ENCODE measurements at places on chromosomes 1 and 21.

DNA sequence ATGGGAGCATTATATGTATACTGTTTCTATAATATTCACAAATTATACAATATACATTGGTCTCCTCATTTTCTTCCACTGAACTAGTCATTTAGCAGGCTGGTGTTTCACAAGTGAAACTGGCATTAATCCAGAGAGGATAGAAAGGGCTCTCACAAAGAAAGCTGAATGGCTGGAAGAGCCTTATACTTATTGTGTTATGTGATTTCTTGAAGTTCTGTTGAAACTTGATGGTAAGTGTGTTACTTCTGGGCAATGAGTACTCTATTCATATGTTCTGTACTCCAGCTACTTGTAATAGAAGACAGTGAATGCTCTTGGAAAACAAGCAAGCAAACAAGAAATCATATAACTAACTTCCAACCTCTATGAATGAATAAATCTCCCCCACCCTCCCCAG is 14.9 kb downstream of the STX12 start:
- DNase-seq, result no peak

- DNase-seq, result peak; percentile 38
Observed at GRCh38 chr1:154221278-154222001, 685 bp downstream of the UBAP2L start.

- no peak for DNase-seq
Observed at GRCh38 chr1:232986527-232986922, 36.1 kb downstream of the NTPCR start.

DNA sequence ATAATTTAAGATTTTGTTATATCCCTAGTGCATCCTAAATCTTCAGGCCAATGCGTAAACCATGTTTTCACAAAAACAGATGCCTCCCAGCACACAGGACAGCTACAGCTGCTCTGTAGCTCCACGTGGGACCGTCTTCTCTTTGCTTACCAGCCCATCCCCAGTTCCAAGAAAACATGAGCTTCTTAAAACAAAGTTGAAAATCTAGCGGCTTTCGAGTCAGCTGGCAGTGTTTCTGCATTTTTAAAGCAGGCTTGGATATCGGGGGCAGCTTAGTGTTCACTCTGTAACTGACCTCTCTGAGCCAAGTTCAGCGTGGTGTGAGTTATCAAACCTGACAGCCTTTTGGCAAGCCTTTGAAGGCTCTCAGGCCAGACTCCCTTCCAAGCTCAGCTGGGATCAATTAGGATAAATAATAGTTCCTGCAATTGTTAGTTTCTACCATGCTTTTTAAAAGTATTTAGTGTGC is 881.5 kb downstream of the LTN1 start:
- DNase-seq, result no peak

DNA sequence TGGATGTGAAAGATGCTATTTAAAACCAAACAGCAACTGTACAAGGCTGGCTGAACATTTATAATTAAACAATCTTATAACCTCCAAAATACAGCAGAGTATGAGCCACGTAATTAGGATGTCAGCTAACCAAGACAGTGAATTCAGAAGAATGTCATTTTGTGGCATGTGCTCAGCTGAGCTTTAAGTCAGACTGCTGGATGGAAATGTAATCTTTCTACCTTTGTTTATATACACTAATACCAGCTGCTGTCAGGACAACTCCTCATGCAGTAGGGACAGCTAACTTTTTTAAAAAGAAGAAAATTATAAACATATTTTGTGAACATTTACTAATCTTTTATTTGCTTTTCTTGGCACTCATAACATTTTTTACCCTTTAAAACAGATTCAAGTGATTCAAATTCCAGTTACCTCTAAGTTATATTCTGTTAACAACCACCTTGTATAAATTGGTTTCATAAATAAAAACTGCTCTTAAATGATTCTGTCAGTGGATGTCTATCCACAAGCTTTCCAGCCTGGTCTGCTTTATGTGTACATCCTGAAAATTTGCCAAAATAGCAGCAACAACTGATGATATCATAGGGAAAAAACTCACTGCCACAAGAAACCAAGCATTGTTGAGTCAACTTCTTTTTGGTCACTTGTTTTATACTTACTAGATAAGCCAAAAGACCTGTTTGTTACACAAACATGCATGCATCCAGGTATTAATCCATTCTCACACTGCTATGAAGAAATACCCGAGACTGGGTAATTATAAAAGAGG is 36.1 kb downstream of the DPH5 start:
- DNase-seq, result no peak

DNA sequence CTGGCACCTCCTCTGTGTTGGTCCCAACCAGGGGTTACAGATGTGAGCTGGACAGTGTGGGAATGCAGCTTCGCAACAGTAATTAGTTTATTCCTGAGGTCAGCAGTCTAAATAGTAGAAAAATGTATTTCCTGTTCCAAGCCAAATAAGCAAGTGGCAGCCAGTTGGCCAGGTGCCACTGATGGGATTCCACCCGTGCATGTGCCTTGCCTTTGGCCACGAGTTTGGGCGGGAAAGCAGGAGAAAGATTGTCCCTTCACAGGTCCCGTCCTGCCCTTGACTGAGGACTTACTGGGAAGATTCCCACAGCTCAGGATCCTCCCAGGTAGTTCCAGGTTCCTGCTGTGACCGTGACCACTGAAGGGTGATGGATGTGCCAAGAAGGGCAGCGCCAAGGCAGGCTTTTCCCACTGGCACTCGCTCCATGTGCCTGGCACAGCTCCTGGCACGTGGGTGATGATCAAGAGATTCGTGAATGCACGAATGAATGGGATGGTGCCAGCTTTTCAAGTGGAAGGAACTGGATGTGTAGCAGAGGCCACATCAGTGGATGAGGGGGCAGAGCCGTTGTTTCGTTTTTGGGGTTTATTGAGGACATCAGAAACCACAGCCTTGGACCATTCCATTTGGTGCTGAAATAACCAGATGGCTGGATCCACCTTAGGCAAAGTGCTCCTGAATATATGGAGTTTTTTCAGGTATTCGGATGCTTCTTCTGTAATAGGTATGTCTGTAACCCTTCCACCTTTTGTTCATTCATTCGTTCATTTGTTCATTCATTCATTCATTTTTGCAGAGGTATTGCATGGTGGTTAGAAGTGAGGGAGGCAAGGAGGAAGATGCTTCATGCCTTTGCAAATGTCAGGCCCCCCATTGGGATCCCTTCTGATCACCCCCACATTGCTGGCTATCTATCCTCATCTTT is 62.4 kb upstream of the WNT4 start:
- no peak for DNase-seq

- DNase-seq, result no peak
Observed at GRCh38 chr1:242764161-242764560, 239.7 kb upstream of the PLD5 start.

Measured in stimulated activated CD4-positive, alpha-beta T cell treated with anti-CD3 and anti-CD28 coated beads, Interleukin-1b, Interleukin-23, amount 100 ng/mL, for 24 hours (primary cell).